ENCODE measurements at places on chromosomes 4 and X. TPM values are rescaled to one million over a fixed set of nuclear protein-coding genes. Genes with fewer than 3 reads are reported as not detected.

Gene MAGEA2
- total RNA-seq = not detected

Gene IGSF1
- total RNA-seq = not detected

Gene SNX12
- 67.0 TPM for total RNA-seq

Gene INPP4B
- total RNA-seq = 17.6 TPM

Gene NKAP
- 13.8 TPM for total RNA-seq

Gene TMPRSS11F
- total RNA-seq = not detected

Gene PCDH10
- not detected for total RNA-seq

Gene MAGEC1
- not detected for total RNA-seq

Gene NEUROG2
- not detected for total RNA-seq

Gene SYTL5
- total RNA-seq = not detected

Gene VCX3A
- total RNA-seq = not detected

Gene IL3RA
- not detected for total RNA-seq

Gene TAF7L
- not detected for total RNA-seq

Gene PNMA5
- total RNA-seq = not detected

Gene MGARP
- not detected for total RNA-seq

Gene SAP30
- 30.6 TPM for total RNA-seq

Gene SPOCK3
- not detected for total RNA-seq

Gene DAPP1
- 24.7 TPM for total RNA-seq

Gene ALG13
- 53.9 TPM for total RNA-seq

Gene NDST3
- not detected for total RNA-seq

Gene SPATA18
- 28.9 TPM for total RNA-seq

Gene RAB33A
- not detected for total RNA-seq

Gene PARM1
- 1.4 TPM for total RNA-seq

Gene IL13RA2
- 0.54 TPM for total RNA-seq

Gene SSX4
- total RNA-seq = not detected

Gene MGAT4D
- not detected for total RNA-seq

Gene UGT8
- total RNA-seq = 2.2 TPM

Gene GAGE13
- total RNA-seq = not detected

Gene GLRA3
- not detected for total RNA-seq

Gene GPRASP3
- 2.5 TPM for total RNA-seq

Data from MCF 10A (cell line).